ENCODE measurements at places on chromosomes 2 and 18. TPM values are rescaled to one million over a fixed set of nuclear protein-coding genes. Genes with fewer than 3 reads are reported as not detected.

Gene COL4A4
- polyA plus RNA-seq: 53.5 TPM

Gene DYNC1I2
- polyA plus RNA-seq: 157 TPM

Gene TPO
- 0.03 TPM for polyA plus RNA-seq

Gene RAD51AP2
- 0.17 TPM for polyA plus RNA-seq

Gene CROCC2
- 0.07 TPM for polyA plus RNA-seq

Gene MORN2
- polyA plus RNA-seq: 47.2 TPM
